ENCODE measurements at places on chromosomes 7 and 10.

DNA sequence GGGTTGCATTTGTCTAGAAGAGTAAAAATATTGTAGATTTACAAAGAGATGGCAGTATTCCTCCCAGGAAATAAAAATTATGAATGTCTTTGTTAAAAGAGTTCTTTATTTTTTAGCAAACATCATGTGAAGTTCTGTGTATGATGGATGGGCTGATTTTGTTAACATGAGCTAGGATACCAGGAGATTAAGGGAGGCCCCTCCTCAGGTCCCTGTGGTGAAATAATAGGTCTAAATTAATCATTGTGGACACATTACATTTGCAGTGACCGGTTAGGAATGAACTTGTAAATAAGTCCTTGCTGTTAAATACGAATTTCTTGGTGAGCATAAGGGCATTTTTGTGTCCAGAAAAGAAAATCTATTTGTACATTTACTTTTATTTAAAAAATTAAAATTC lies 339.4 kb upstream of the PHF14 start:
- no peak for DNase-seq

DNA sequence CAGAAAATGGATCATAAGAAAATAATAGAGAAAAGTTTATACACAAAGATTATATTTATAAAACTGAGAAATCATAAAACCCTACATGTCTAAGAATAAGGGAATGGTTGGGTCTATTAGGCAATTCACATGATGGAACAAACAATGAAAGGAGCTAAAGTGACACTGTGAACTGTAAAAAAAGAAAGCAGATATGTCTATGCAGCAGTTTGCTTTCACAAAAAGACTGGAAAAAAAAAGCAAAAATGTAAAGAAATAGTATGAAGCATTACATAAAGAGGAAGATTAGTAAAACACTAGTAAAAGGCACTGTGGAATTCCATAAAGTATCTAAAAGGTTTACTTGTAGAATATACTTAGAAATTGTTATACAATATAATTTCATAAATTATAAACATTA lies 95.9 kb downstream of the HBP1 start:
- no peak for DNase-seq

DNA sequence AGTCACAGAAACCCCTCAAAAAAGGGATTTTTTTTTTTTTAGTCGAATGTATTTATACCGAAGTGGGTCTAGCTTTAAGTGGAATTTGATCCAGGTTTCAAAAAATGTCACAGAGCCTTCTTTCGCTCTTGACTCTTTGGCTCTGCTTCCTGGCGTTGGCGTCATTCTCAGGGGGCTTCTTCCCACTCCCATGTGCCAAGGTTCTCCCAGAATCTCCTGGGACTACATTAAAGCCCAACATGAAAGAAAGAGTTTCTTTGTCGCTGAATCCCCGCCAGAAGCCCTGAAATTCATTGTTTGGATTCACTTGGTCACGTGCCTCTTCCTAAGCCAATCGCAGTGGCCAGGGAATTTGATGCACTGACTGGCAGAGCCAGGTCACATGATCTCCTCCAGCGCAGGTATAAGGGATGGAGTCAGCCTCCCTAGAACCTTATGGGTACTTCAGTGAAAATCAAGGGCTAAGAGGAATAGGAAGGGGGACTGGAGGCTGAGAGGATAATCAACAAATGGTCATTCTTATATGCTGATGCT lies 101.2 kb downstream of the RPS24 start:
- no peak for DNase-seq

GRCh38 chr7:131149840-131150239 lies 177.8 kb upstream of the MKLN1 start:
- no peak for DNase-seq

DNA sequence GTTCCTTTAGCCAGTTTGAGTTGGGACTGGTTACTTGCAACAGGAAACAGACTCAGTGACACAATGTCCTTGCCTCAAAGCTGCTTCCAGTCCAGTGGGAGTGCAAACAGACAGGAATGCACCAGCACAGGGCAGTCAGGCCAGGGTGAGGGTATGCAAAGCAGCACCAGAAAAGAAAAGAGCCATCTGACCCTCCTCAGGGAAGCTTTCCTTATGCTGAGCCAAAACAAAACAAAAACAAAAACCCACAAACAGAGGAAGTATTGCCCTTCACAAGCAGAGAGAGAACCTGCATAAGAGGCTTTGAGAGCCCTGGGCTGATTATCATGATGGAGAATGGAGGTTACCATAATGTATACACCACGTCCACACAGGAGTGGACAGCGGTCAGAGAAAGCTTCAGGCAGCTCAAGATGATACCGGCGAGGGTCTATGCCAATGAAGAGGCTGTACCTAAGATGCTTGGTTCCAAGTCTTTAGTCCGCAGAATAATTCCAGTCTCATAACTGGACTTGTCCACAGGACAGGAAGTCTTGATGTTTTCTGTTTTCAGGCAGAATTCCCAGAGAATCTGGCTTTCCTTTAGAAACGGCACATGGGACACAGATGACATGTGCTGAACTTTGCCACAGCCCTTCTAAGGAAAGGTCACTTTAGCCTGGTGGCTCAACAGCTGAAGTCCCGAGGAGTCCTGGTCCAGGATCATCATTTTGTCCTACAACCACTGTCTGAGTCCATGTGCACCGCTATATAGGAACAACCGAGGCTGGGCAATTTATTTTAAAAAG lies 263.3 kb downstream of the TNS3 start:
- no peak for DNase-seq
